ENCODE measurements at places on chromosomes 7 and 10. TPM values are rescaled to one million over a fixed set of nuclear protein-coding genes. Genes with fewer than 3 reads are reported as not detected.

The AKR1C2 gene
- total RNA-seq = 8.5 TPM

The NPC1L1 gene
- 0.11 TPM for total RNA-seq

The GPR15LG gene
- 560 TPM for total RNA-seq

DNA sequence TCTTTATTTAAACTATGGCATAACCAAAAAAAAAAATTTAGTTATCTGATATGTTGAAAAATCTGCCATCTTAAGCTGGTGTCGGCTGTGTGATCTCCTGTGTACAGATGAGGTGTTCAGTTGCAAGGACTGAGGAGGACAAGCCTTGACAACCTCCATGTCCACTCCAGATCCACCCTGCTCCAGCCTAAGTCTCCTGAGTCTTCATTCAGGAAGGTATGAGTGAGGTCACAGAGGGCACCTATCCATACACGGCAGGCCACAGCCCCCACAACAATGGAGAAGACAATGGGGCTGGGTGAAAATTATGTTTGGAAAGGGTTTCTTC lies 16.1 kb downstream of the TARP start:
- no peak overlapping the region for H3K4me3 ChIP-seq
- H3K27ac ChIP-seq = no peak overlapping the region
- no peaks in the 10 kb centered on the region for H3K4me1 ChIP-seq
- H3K27me3 ChIP-seq = no peaks in the 10 kb centered on the region

DNA sequence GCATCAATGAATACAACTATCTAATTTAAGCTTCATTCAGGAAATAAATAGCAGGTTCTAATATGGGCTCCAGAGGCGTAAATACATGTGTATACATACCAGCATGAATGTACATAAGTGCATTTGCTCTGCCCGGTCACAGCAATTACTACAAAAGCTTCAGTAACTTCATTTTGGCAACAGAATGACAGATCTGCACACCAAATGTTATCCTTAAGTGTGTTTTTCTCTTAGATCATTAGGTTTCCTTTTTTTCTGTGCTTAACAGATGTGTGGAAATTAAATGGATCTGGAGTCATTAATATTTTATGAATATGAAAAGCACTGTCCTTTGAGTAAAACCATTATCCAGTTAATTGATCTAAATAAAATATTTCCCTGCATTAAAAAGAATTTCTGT lies 159.0 kb upstream of the MEOX2 start:
- H3K27ac ChIP-seq = no peak overlapping the region
- no peak for DNase-seq
- H3K4me3 ChIP-seq = no peak overlapping the region
- no peaks in the 10 kb centered on the region for H3K36me3 ChIP-seq
- no peaks in the 10 kb centered on the region for H3K4me1 ChIP-seq
- no peaks in the 10 kb centered on the region for H3K27me3 ChIP-seq

GRCh38 chr10:102620138-102620590 lies 24.1 kb upstream of the TRIM8 start:
- no peaks in the 10 kb centered on the region for H3K36me3 ChIP-seq
- H3K4me3 ChIP-seq = no peak overlapping the region
- no peak for DNase-seq
- no peaks in the 10 kb centered on the region for H3K27me3 ChIP-seq
- peaks cover 9% of the 10 kb centered on the region for H3K4me1 ChIP-seq

GRCh38 chr7:129240119-129240820 lies 15.4 kb downstream of the AHCYL2 start:
- H3K4me1 ChIP-seq = no peaks in the 10 kb centered on the region
- no peaks in the 10 kb centered on the region for H3K27me3 ChIP-seq
- no peaks in the 10 kb centered on the region for H3K36me3 ChIP-seq
- no peak for DNase-seq

DNA sequence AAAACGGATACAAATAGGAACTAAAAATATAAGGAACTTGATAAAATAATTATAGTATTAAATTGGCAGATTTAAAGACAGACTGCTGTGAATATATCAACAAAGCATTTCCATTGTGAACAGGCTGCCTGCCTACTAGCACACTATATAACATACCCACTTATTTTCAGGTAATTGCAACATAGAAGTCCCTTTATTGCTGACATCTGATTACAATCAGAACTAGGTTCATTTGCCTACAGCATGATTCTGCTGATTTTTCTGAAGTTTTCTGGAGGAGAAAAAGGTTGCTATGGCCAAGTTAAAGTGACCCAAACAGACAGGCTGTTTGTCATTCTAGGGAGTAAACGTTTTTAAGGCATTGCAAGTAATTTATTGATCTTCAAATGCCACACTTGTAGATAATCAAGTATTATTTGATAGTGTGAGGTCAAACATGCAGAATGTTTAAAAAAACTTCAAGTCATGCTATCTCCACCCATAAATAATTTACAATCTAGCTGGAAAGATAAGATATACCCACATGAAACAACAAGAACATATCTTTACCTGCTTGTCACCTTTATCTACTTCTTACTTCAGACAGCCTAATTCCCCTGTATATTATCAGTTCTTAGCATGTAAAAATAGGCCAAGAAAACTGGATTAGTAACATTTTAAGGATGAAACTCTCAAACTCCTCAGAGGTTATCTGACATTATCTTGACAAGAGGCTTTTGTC lies 40.5 kb downstream of the MTPN start:
- DNase-seq = no peak
- no peak overlapping the region for H3K4me3 ChIP-seq
- no peak overlapping the region for H3K27ac ChIP-seq
- no peaks in the 10 kb centered on the region for H3K36me3 ChIP-seq
